ENCODE measurements at places on chromosomes 11 and 22.
A peak's percentile ranks its signal among the peaks of the same experiment; 100 is the strongest.

- DNase-seq: peak; percentile 37
Measured at GRCh38 chr11:33257160-33257896, at the start of gene HIPK3. Gene HIPK3, plus strand, starts transcription at chr11:33257381.

DNA sequence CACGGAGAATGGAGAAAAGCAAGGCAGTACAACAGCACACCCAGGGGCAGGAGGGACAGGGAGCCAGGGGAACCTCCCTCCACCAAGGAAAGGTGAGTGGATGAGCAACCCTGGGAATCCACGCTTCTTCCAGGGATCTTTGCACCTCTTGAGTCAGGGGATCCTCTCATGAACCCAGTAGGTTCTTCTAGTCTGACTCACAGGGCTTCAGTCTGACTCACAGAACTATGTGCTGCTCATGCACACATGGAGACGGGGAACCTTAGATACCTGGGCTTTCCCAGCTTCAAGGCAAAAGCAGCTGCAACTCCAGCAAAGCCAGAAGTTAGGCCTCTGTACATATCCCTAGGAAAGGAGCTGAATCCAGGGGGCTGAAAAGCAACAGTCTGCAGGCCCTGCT, 1021.4 kb upstream of the TENM4 start:
- DNase-seq: no peak

GRCh38 chr11:120465921-120466534, 45.5 kb upstream of the GRIK4 start:
- DNase-seq: no peak

DNA sequence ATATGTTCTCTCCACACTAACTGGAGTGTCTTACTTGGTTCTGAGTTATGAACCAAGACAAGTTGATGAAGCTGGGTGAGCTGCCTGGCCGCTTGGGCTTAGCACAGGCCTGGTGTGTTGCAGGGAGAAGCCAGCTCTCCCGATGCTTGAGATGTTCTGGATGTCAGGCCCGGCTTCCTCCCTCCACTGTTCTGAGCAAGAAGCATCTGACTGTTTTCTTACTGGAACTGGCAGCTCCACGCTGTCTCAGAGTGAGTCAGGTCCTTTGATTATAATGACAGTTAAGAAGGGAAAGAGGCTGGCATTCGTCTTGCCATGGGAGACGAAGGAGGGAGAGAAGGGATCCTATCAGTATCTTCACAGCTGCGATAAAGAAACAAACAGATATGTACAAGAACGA, 46.5 kb upstream of the CRTAM start:
- no peak for DNase-seq

DNA sequence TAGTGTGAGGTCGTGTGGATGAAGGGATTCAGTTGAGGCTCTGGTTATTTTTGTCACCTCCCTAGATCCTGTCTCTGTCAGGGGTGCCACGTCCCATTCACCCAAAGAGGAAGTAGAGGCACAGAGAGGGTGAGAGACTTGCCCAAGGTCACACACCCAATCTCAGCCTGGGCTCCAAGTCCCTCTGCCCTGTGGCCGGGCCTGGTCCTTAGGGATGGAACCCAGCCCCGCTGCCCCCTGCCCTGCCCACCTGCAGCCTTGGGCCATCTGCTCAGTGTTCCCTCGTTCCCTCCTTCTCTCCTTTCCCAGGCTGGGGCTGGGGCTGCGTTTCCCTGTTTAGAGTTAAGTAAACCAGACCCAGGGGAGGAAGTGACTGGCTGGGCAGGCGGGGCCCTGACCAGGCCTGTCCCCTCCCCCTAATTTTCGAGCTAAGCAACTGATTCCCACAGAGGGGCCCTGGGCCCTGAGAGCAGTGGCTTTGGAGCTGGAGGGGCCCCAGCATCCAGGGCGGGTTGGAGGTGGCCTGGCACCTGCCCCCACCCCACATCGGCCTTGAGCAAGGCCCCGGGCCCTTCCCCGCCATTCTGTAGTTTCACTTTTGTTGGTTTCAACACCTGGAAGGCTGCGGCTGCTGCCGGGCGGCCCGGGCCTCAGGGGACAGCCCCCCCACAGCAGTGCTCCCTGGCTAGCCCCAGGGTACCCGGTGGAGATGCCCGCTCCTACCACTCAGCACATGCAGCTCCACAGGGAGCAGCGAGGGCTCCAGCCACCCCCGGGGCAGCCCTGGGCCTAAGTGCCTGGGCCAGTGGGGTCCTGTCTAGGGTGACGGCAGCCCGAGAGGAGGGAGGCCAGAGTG, 1.5 kb downstream of the TCIRG1 start:
- no peak for DNase-seq

- no peak for DNase-seq
Measured at GRCh38 chr11:19703211-19703610, 9.4 kb upstream of the NAV2 start.

DNA sequence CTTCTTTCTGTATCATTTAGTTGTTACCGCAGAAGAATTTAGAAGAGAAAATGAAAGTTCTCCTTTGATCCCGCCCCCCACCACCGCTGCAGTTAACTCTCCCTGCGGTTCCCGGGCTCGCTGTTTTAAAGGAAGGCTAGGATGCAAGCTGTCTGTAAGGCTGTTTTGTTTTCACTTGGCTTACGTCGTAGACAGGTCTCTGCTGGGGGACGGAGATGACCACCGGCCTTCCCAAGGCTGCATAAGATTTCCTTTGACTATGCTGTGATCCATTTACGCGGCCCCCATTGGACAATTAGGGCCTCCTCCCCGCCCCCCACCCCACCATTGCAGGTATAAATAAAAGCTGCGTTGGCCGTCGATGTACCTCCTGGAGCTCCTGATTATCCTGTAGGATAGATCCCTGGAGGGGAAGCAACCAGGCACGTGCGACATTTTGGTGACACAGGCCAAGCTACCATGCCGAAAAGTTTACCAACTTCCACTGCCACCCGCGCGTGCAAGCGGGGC, 1.4 kb upstream of the CPT1A start:
- no peak for DNase-seq

- DNase-seq: no peak
Measured at GRCh38 chr11:25242928-25243327, 746.1 kb downstream of the LUZP2 start.

DNA sequence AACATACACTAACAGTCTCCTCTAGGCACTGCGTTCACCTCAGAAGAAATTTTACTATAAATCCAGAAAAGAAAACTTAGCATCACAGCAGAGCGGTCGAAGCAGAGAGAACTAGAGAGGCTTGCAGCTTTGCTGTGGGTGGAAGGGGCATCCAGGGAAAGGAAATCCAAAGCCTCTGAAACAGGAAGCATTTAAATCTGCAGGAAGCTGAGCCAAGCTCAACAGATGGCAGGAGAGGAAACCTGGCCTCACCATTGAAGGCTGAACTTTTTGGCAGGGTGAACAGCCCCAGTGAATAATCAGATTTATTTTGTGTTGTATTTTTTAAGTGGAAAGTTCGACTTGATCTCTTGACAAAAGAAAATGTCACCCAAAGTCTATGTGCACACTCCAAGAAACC, 858.1 kb downstream of the OPCML start:
- DNase-seq: peak; percentile 70

DNA sequence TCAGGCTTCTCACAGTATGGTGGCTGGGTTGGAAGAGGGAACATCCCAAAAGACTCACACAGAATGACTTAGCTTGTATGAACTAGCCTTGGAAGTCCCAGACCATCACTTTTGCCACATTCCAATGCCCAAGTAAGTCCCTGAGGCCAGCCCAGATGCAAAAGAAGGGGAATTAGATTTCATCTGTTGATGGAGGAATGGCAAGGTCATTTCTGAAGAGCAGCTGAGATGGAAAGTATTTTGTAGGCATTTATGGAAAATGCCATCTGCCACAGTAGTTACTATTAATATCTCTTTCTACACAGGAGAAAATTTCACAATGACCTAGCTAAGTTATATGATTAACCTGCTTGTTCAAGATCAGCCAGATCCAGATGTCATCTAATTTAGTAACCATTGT, 58.8 kb downstream of the ENDOD1 start:
- no peak for DNase-seq

DNA sequence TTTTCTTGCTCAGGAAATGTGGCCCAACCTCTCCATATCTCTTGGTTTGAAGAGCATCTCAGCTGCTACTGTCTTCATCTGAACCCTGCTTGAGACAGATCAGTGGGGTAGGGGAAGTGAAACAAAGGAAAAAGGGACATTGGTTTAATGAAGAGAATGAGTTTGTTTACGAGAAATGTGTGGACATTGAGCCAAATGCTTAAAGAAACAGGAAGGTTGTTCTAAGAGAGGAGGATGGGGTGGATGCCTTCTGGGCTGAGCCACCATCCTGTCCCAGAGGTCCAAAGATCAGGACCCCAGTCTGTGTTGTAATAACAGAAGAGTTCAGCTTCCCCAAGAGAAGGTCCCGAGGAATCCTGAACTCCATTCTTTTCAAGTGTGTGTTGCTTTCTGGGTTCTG, 369.7 kb downstream of the INSC start:
- no peak for DNase-seq

- DNase-seq: no peak
Measured at GRCh38 chr11:47147250-47147649, 29.4 kb downstream of the ARFGAP2 start.

DNA sequence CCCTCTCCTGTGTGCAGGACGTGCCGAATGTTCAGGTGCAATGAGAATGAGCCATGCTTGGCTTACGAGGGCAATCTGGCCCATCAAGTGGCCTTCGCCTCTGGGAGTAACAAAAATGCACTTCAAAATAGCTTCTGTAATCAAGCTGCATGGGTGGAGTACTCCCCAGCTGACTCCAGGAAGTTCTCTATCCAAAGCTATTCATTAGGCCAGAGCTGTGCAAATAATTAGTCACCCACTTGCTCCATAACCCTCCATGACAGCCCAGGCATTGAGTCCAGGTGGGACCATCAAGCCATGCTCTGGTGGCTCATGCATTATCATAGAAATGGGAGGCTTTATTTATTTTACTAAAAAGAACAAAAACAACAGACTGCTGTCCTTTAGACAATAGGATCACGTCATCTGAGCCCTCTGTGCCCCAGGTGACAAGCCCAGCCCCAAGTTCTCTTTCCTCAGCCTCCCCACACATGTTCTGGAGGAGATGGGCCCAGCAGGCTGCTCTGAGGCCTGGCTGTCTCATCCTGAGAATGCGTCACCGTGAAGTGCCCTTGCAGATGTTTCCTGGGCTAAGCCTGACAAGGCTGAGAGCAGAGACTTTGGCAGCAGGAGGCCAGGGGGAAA, 244.7 kb downstream of the ETS1 start:
- DNase-seq: peak; percentile 99

DNA sequence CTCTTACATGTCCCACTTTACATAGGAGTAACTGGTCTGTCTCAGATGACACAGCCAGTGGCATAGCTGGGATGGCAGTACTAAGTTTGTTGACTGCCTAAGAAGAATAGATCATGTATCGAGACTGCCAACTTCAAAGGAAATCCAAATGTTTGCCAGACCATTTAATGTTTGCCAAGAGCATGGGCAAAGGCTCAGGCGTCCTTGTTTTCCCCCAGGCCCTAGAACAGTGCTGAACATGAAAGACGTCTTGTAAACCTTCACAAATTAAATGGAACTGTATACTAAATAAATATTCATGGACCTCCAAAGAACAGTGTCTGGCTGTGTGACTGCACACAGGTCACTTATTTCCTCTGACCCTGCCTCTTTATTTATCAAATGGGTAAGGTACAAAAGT, 234.7 kb upstream of the CCDC90B start:
- peak; percentile 10 for DNase-seq

DNA sequence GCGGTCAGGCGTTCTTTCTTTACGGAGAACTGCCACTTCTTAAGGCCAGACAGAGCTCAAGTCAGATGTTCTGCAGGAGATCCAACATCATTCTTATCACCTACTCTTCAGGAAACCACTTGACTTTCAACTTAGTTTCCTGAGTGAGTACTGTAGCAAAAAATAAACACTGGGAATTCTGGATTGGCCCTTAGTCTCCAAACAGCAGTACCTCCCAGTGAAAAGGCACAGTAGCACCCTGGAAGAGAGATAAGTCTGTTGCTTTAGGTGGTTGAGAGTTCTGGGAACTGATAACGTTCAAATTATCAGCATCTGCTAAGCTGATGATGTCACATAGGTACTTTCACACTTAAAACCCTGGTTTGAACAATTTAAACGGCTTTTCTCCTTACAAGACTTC, 971.8 kb upstream of the TENM4 start:
- DNase-seq: no peak

- no peak for DNase-seq
Measured at GRCh38 chr11:44221456-44221855, 88.5 kb downstream of the ALX4 start.

DNA sequence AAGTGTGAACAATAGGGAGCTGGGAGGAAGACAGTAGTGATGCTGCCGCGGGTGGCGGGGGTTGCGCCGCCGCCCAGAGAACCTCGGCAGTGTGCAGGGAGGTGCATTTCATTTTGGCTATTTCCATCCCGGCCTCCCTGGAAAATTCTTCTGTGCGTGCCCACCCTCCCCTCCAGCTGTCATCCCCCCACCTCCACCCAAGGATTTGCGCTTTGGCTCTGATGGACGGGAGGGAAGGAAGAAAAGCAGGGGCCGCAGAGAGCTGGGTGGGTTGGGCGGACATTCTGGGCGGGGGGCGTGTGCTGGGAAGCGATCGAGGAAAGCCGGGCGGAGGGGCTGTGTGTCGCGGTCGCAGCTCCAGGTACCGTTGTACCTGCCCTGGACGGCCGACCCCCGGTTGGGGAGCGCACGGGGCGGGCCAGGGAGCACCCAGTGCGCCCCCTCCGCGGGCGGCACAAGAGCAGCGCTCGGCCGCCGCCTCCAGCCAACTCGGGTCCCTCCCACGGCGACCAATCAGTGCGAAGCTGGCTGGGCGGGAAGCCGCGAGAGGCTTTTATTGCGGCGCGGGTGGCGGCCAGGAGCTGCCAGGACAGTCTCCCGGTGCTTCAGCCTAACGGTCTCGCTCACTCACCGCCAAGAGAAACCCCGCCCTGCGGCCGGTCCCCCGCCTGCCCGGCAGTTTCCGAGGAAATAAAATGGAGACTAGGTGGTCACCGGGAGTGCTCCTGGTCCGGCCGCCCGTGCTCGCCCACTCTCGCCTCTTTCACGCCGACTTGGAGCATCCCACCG, 1.6 kb downstream of the NCAM1 start:
- peak; percentile 64 for DNase-seq

- DNase-seq: no peak
Measured at GRCh38 chr22:17592201-17592600, 28.9 kb downstream of the SLC25A18 start.

DNA sequence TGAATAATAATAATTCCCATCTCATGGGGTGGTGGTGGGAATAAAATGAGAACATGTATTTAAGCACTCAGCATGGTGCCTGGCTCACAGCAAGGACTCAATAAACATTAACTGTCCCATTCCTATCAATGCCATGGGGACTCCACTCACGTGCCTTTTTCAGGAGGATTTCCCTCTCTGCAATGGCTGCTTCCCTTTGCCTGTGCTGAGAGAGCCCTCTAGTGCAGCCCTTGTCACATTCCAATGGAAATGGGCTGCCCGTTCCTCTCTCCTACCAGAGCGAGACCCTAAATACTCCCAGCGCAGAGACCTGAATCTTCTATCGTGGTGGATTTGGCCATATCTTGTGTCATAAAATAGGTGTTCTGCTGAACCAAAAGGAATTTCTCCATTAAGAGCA, 621.5 kb upstream of the B3GAT1 start:
- DNase-seq: no peak
